ENCODE measurements at places on chromosomes 2 and 18.
A peak's percentile ranks its signal among the peaks of the same experiment; 100 is the strongest.

DNA sequence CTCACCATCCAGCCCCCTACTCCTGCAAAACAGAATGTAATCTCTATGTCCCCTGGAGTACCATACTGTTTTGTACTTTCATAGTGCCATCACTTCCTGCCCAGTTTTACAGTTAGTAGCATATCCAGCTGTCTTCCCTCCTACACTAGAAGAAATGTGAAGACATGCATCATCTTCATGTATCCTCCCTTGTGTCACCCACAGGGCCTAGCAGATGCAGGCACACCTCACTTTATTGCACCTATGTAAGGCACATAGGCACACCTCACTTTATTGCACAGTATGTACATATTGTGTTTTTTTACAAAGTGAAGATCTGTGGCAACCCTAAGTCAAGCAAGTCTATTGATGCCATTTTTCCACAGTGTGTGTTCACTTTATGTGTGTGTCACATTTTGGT is 12.0 kb downstream of the DNAJC27 start:
- no peak for DNase-seq

GRCh38 chr2:227395556-227395955 is 7.8 kb upstream of the SCYGR1 start:
- no peak for DNase-seq

DNA sequence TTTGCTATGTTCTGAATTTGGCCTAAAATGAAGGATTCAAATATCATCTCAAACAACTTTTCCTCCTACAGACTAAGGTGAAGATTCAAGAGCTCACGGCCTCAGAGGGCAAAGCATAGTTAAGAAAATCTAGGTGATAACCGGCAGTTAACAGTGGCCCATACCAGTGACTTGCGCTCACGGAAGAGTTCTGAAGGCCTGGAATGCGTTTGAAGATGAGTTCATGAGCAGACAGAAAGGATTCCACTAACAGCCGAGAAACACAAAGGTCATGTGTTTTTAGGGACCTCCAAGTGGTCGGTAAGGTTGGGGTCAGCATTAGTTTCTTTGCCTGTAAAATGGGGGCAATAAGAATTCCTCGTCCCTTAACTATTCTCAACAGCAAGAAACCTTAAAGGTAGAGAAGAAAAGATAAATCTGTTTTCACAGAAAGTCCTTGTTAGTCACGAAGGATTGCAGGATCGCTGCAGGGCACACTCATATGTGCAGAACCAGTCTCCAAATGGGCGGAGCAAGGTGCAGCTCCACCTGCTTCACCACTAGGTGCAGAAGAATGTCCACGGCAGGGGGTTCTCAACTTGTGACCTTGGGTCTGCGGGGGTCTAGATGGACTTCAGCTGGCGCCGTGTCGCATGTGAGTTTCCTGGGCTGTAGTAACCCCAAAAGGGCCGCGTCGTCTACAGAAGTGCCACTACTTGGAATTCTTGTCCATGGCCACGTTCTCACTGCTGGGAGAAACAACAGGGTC is 708 bp upstream of the RPIA start:
- DNase-seq = no peak

DNA sequence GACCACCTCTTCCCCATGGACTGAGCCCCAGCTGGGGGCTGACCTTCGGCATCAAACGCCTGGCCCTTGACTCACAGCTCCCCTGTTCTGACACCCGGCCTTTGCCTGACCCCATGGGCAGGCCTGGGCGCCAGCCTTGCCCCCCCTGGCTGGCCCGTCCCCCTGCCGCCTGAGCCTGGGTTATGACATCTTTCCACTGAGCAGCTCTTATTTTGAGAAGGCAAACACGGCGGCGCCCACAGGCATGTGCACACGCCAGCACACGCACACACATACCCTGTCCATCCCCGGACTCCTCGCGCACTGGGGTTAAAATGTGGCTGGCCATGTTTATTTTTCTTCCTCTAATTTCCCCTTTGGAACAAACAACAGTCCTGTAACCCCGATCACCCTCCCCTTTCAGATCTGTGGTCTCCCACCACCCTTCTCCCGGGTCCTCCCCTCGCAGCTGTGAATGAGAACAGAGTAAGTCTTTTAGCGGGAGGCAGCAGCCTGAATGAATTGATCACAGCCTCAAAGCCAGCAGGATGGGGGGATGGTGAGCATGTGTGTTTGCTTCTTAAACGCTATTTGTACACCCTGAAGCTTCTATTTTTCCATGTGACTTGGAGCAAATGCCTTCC is 11.8 kb upstream of the ATOH8 start:
- peak; percentile 64 for DNase-seq

DNA sequence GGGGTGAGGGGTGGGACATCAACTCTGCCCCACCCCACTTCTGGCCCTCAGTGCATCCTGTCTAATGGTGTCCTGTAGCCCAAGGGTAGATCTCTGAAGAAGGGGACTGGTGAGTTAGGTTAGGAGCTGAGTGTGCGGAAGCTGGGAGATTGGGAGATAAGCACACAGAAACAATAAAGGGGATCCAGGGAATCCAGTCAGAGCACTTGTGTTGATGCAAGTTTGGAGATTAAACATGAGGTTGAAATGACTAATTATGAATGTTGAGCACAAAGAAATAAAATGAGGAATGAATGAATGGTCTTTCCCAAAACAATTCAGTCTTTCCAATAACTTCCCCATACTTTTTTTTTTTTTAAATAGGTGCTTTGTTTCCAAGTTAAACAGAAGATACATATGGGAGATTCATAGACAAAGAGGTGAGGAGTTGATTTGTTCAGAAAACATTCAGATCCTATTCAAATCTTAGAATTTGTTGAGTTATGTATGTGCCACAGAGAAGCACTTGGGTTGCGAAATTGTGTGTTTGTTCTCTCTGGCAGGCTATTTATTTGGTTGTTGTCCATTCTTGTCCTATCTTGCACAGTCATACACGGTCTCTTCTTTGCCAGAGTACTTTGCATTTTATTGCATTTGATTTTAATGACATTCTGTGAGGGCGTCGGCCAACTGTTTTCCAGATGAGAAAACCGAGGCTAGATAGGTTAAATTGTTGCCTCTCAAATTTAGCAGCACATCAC is 31.6 kb upstream of the NABP1 start:
- DNase-seq = no peak

DNA sequence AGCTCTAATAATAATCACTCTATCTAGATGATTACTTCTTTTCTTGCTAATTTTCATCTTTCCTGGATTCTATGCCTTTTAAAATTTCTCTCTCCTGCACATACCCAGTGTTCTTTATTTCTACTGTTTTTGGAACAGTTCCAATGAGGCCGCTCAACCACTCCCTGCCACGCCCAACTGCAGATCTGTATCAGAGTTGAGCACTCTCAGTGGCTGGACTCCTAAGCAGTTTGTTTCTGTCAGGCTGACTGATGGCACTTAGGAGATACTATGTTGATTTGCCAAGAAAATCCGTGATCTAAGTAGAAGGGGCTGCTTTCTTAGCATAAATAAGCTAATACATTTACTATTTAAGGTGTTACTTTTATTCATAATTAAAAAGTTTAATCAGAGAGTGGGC is 192.8 kb downstream of the ARHGAP15 start:
- DNase-seq = no peak

DNA sequence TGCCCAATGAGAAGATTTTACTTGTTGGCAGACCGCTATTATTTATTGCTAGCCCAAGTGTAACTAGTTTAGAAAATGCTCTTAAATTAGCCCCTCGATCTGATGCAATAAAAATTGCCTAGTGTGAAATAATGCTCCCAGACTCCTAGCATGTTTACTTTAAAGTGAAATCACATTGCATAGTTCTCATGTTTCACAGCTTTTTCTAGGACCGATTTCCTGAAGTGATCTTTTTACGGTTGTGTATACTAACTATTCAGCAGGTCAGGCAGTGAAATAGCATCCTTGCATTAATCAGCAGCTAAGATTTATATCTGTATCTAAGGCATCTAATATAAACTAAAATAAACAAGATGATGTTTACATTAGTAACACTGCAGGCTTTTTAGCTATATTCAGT is 52.4 kb downstream of the PMS1 start:
- DNase-seq = no peak

DNA sequence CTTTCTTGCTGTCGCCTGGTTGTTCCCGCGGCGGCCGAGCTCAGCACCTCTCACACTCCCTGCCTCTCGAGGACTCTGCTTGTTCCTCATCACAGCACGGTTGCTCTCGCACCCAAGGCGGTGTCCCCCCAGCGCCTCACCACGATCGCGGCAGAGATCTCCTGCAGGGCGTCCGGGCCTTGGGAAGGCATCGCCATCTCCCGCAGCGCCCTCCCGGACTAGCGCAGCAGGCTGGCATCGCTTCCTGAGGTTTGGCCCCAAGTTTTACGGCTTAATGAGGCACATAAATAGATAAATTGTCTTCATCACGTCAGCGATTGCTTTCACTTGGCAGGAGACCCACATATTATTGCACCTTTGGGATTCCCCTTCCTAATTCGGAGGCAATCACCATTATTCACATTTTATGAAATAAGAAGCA is 125.4 kb downstream of the RGPD3 start:
- no peak for DNase-seq

GRCh38 chr18:4888251-4889040 is 308.6 kb downstream of the AKAIN1 start:
- DNase-seq = no peak

GRCh38 chr2:69307579-69308064 is 79.4 kb downstream of the GFPT1 start:
- no peak for DNase-seq

- DNase-seq = no peak
These were observed 93.5 kb downstream of the GALNT3 start for GRCh38 chr2:165700531-165700930.

- no peak for DNase-seq
These were observed 29.0 kb downstream of the SLC3A1 start for GRCh38 chr2:44304258-44304657.

GRCh38 chr2:207792244-207792785 is 22.6 kb upstream of the FZD5 start:
- DNase-seq = no peak

GRCh38 chr2:64168756-64169155 is 24.5 kb upstream of the PELI1 start:
- DNase-seq = no peak

DNA sequence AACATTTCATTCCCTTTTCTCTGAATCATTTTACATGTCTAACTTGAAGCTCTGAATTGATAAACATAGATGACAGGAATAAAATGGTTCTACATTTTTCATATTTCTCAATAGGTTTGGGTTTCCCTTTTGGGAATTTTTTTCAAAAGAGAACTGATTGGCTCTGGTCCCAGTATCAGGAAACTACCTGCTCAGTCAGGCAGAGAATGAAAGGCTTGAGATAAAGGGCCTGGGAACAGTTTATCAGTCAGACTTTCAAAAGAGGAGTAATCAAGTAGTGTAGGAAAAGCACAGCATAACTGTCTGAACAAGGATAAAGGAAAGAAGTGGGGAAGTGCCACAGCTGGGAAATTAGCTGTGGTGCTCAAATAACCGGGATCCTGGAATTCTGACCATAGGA is 28.3 kb upstream of the CCL20 start:
- no peak for DNase-seq

DNA sequence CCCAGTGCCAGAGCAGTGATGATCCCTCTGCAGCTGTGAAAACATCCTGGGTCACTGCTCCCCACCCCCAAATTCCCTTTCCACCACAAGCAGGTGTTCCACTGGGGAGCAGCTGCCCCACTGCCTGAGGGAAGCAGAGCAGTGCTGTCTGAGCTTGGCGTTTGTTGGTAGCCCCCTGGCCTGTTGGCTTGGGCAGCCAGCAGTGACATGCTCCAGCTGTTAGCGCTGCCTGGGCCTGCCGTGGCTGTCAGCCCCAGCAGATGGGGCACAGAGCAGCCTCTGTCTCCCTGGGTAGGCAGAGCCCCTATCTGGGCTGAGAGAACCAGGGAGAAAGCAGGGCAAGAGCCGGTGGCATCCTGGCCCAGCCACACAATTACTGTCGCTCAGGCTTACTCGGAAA is 247.7 kb downstream of the GLI2 start:
- no peak for DNase-seq

DNA sequence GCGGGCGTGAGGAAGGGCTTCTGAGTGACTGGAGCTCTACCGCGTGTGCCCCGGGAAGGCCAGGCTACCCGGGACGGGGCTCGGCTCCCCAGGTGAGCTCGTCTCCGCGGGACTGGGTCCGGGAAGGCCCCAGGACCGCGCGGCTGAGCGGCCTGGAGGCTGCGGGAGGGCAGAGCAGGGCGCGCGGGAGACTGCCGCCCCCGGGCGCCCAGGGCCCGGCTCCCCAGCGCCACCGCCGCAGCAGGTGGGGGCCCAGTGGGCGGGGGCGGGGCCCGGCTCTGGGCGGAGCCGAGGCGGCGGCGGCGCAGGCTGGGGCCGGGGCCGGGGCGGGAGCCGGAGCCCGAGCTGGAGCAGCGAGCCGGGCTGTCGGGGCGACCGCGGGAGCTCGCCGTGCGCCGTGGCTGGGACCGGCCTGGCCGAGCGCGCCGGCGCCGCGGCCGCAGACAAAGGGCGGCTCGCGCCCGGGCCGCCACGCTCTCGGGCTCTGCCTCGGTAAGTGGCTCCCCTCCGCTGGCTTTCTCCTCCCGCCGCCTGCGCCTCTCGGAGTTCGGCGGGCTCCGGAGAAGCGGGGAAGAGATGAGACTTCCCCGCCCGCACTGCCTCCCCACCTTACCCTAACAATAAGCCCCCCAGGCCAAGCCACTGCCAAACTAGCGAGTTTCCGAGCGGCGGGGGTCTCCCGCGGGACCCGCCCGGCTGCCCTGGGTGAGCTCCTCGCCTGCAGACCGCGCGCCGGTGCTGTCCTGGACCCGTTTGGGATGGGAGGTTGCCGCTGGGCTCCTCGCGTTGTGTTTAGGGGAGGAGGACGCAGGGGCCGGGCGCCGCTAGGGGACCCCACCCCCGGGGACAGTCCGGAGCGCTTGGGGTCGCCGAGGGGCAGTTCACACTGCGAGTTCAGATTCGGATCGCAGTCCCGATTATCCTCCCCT is at the start of gene MAPK4:
Gene MAPK4, plus strand, starts transcription at position 336 of the 929 bp plus-strand sequence. CDS start 103,872 bp downstream, outside the sequence.
- peak; percentile 61 for DNase-seq

DNA sequence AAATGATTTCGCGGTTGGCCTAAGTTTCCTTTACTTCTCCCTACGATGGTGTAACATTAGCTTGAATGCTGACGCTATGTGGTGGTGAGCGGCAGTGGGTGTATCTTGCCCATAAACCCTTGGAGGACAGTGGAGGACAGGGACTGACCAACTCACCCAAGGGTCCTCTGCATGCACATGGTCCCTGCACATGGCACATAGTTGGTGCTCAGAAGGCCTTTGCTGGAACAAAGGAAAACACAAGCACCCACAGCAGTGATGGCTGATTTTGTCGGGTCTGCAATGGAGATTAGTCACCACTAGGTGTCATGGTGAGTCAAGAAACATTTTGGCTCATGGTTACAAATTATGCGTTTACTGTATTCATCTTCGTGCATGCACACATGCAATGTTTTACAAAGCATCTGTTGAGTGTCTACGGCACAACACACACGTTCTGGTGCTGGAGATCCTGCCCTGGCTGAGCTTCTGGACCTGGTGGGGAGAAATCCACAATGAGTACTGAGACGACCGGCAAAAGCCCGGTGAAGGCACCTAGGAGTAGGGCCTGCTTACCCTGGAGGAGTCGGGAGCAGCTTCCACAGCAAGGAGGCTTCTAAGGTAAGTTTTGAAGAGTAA is 44.0 kb downstream of the PDCL3 start:
- DNase-seq = no peak

DNA sequence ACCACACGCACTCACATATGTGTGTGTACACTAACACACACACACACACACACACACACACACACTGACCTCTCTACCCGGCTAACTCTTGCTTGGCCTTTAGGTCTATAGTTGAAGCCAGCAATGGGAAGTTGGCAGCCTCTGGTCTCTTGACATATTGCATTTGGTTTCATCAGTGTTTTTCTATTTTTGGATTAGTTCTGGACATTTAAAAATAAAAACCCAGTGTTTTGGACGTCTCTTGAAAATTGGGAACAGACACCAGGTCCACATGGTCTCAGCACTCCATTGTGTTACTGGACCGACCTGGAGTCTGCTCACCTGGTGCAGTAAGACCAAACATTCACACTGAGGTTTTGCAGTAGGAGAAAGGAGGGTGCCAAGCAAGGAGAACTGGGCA is 50.4 kb upstream of the AFF3 start:
- no peak for DNase-seq

All from NCI-H1092 (cell line).